ENCODE measurements at places on chromosomes 16 and 17.

- DNase-seq = no peak
Observed at GRCh38 chr16:85903559-85903958, 4.6 kb downstream of the IRF8 start.

DNA sequence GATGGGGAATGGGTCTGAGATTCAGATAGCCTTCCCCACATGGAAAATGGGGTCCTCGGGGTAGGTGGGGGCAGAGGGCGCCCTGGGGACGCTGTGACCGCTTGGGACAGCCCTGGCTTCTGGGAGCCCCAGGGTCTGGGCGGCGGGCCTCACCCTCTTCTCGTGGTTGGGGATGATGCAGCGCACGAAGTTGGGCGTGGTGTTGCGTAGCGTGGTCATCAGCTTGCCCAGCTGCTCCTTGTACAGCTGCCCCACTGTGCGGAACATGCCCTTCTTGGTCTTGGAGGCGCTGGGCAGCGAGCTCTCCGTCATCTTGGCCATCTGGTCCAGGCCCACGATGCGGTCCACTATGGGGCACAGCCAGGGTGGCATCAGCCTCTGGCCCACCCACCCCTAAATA lies 99.9 kb downstream of the NDE1 start:
- no peak for DNase-seq

DNA sequence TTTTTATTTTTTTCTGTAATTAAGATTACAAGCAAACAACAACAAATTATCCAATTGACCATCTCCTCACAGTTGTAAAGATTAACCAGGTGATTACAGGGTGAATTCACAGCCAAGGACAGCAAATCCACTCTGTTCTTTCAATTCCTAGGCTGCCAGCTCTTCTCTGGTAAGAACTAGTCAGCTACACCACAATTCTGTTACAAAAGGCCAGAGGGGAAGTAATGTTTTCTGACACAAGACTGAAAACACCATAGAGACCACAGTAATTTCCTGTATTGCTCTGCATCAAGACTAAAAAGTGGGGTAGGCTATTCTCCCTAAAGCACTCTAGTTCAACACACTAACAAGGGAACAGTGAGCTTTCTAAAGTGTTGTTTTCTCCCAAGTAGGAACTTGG lies 10.6 kb downstream of the CA10 start:
- DNase-seq = no peak

DNA sequence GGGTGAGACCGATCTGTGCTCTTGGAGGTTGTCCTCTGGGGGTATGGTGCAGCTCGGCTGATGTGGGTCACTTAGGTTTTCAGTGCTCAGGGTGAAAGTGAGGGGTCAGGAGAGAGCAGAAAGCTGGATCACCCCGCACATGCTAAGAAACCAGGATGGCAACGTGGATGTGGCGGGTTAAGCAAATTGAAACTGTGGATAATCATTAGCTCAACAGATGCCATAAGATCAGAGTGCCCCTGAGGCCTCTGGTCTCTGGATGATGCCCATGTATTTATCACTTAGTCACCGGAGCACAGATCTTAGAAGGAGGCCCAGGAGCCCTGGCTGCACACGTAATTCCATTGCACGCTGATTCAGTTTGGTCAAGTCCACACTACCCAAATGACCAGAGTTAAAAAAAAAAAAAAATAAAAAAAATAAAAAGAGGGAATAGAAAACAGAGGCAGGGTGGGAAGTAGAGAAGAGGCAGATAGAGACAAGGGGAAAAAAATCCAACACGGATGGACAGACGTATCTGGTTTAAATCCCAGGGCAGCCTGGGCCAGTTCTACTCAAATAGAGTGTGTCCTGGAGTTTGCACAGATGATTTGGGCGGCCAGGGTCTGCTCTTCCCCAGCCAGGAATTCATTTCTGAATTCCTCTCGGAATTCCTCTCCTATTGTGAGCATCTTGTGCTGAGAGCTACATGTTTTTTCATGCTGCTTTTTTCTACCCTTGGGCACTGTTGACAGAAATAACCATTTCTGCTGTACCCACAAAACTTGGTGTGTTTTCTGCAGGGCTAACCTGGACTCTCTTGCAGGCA lies 378.3 kb downstream of the CPPED1 start:
- no peak for DNase-seq

- no peak for DNase-seq
Observed at GRCh38 chr16:56774016-56774680, 44.2 kb downstream of the NUP93 start.

DNA sequence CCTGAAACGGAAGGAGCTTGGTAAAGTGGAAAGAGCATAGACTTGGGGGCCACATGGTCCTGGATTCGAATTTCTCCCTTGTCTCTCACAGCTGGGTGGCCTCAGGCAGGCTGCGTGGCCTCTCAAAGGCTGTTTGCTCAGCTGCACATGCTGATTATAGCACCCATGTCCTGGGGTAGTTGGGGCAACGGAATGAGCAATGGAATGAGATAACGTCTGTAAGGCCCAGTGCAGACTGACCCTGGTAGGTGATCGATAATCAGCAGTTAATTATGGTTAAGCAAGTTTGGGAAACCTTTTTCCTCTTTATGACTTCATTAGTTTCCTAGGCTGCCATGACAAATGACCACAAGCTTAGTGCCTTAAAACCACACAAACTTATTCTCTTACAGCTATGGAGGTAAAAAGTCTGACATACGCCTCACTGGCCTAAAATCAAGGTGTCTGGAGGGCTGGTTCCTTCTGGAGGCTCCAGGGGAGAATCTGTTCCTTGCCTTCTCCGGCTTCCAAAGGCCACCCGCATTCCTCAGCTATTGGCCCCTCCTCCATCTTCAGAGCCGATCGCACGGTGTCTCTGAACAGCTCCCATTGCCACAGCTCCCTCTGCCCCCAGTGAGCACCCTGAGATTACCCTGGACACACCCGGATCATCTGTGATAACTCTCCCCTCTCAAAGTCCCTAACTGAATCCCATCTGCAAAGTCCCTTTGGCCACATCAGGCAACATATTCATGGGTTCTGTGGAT lies 294.9 kb upstream of the FOXF1 start:
- no peak for DNase-seq

DNA sequence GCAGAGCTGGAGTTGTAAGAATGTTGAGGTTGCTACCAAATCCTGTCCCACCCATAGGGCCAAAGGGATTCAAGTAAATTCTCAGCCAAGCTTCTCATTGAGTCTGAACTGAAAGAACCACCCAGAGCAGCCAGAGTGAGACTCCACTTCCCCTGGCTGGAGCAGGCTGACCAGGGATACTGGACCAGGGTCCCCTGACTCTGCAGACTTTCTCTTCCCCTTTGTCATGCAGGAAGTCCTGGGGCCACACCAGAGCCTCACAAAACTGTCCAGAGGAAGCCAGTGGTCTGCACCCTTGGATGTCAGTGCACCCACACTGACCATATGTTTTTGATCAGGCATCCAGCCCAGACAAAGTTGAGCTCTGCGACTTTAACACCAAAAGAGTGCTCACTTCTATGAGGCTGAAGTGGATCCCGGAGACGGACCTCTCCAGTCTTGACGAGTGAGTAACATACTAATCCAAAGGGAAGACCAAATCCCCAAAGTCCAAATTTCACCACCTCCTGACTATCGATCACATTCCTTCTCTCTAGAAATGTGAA lies 4.1 kb downstream of the NXN start:
- DNase-seq = no peak

DNA sequence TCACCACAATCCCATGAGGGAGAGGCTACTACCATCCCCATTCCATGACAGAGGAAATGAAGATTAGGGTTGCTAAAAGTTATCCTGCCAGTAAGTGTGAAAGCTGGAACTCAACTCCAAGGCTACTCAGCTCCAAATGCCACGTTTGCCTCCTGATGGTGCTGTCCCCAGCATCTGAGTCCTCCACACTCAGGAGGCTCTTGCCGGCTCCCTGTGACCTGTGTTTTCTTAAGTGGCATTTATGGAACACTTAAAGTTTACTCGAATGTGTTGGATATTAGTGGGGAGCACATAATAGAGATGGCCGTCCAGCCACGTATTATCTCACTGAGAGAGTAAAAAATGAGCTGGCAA lies 267.9 kb downstream of the CBLN1 start:
- DNase-seq = no peak

GRCh38 chr17:40023590-40024292 lies 8.5 kb downstream of the CSF3 start:
- peak; percentile 36 for DNase-seq

DNA sequence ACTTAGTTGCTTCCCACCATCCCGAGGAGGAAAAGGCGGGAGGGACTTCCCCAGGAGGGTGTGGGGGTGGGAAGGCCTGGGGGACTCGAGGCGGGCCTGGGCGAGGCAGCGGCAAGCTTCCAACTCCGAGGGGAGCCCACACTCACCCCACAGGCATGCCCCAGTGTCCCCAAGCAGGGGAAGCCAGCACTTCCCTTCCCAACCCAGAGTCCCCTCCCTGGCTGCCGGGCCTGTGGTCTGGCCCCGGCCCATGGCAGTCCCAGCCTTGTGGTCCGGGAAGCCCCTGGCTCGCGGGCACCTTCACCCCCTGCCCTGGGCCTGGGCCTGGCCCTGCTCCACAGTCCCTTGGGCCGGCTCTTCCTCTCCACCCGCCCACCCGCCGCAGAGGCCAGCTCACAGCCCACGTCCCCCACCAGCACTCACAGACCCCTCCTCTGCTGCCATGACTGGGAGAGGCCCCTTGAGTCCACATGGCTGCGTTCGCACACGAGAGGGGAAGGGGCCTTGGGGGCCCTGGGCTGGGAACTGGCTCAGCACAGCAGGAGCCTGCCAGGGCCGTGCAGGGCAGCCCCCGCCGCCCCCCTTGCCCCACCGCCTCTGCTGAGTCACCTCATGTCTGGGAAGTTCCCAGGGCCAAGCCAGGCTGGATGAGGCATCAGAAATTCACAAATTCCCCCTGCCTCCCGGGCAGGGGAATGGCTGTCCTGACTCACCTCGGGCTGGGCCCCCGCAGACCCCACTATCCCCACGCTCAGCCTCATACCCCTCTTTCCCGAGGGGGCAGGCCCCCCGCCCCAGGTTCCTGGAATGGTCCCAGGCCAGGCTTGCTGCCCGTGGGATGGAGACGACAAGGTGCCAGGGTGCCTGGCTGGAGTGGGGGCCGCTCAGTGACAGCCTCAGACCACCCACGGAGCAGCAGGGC lies 27.8 kb downstream of the BAHCC1 start:
- peak; percentile 65 for DNase-seq

GRCh38 chr17:14144508-14144907 lies 75.2 kb downstream of the COX10 start:
- DNase-seq = no peak
